ENCODE measurements at places on chromosomes 7 and 10.
A peak's percentile ranks its signal among the peaks of the same experiment; 100 is the strongest.

DNA sequence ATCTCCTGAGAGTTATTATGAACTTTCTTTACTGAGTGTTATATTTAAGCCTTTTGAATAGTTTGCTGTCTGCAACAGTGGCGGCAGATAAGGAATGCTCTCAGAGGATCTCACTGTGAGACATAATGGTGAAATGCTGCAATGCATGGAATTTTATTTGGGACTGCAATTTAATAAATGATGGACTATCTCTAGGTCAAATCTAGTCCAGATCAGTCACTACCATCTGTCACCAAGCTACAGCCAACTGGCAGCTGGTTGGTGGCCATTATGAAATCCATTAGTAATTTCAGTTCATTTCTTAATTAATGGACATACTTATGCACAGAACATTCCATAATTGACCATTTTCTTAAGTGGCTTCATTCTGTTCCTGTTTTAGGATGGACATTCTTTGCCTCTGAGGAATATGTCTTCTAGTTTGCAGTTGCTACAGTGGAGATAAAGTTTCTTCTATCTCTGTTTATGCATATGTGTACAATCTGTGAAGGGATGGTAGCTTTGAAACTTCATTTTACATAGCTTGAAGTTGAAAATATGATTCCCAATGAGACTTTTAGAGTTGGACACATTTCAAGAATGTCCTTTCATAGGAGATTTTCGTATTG, 586.6 kb downstream of the SUGCT start:
- DNase-seq, result no peak

DNA sequence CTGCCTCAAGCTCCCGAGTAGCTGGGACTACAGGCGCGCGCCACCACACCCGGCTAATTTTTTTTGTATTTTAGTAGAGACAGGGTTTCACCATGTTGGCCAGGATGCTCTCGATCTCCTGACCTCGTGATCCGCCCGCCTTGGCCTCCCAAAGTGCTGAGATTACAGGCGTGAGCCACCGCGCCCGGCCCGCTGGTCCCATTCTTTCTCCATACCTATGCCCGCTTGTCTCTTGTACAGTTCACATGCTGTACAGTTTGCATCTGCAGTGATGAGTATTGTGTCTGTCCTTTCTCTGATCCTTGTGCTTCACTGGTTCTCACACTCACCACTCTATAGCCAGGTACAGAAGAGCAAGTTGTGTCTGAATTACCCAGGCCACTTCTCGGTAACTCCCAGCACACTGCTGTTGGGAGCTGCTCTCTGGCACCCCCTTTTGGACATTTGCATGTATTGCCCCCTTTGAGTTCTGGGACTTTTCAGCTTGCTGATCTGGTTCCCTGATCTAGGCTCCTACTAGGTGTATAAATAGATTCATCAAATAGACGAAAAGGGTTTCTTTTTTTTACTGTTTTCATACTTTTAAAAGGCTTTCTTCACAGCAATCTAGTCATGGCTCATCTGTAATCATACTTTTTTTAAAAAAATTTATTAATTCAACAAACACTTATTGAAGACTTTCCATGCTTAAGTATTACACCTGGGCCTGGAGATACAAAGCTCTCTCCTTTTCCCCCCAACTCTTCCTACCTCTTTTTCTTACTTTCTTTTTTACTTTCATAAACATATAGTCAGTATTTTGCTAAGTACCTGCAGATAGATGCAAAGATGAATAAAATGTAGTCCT, 53.5 kb downstream of the AOAH start:
- DNase-seq, result peak; percentile 62

GRCh38 chr10:117754770-117755658, 212.5 kb downstream of the EMX2 start:
- no peak for DNase-seq

DNA sequence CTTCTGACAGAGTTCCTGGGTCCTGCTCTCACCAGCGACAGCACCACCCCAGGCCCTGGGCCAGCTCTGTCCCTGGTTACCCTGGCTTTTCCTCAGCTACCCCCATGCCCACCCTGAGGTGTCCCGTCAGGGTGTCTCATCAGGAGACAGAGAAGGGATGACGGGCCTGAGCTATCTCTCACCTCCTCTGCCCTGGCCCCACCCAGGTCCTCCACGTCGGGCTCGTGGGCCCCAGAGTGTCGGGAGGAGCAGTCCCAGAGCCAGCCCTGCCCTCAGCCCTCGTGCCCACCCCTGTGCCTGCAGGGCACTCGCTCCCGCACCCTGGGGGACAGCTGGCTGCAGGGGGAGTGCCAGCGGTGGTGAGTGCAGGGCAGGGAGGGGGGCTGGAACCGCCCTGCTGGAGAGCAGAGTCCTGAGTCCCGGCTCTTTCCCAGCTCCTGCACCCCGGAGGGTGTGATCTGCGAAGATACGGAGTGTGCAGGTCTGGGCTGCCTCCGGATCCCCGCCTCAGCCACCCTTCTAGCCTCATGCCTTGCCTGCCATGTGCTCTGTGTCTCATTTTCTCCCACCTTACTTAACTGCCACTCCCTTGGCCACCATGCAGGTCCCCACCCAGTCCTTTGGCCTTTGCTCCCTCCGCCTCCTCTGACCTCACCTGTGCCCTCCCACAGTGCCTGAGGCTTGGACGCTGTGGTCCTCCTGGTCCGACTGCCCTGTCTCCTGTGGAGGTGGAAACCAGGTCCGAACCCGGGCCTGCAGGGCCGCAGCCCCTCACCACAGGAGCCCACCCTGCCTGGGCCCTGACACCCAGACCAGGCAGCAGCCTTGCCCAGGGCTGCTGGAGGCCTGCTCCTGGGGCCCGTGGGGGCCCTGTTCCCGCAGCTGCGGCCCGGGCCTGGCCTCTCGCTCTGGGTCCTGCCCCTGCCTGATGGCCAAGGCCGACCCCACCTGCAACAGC, 16.7 kb upstream of the ZNF862 start:
- no peak for DNase-seq

GRCh38 chr10:129525401-129525801, 58.4 kb downstream of the MGMT start:
- DNase-seq, result no peak

GRCh38 chr7:123612024-123612423, 10.4 kb downstream of the ASB15 start:
- DNase-seq, result no peak

DNA sequence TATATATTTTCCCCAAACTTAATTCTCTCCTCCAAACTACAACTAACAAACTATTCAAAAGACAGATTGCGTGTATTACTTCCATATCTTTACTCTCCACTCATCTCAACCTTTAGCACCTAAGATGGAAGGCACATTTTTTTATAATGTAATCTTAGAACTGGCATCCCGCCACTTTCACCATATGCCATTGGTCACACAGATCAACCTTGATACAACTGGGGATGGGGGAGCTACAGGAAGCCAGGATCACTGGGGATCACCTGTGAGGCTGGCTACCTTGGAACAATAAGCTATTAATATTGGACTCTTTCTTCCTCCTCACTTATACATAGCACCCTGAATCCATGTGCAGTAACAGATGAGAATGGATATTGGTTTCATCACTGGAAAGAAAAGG, 469.6 kb upstream of the LRRN3 start:
- no peak for DNase-seq

- DNase-seq, result no peak
Measured at GRCh38 chr10:5546891-5547680, 22.3 kb downstream of the CALML3 start.

GRCh38 chr7:116395141-116395791, 104.3 kb upstream of the CAV2 start:
- DNase-seq, result no peak

- no peak for DNase-seq
Measured at GRCh38 chr10:130463876-130464364, 327.7 kb downstream of the GLRX3 start.

DNA sequence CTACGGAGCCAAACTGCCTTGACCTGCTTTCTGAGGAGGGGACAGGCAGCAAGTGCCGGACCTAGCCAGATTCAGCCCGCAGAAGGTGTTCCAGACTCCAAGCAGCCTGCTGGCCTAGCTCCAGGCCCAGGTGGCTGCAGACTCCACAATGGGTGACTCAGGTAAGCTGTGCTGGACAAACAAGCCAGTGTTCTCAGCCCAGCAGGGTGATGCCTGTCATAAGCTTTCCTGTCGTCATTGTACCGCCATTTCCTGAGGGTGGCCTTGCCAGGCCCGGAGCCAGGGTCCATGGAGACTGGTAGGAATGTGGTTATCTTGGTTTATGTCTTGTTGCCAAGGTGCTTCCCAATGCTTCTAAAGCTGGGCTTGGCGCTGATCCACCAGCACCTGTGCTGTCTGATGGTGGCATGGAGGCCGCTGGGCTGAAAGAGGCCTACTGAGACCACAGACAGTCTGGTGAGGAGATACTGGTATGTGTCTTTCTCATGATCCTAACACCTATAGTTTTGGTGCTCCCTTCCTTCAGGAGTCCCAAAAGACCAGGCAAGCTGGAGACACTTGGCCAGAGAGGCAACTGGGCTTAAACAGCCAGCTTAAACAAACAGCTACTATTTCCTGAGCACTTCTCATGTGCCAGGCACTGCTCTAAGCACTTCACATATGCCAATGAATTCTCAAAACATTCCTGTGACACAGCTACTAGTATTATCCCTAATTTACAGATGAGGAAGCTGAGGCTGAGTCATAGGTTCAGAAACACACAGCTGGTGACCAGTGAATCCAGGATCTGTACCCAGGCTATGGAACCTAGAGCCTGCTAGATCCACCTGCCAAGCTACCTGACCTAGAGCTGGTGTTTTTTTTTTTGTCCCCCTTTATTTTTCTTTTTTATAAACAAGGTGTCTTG, 42.0 kb downstream of the ZC3HC1 start:
- DNase-seq, result no peak

- DNase-seq, result no peak
Measured at GRCh38 chr10:13690281-13690825, 103.6 kb downstream of the PRPF18 start.

DNA sequence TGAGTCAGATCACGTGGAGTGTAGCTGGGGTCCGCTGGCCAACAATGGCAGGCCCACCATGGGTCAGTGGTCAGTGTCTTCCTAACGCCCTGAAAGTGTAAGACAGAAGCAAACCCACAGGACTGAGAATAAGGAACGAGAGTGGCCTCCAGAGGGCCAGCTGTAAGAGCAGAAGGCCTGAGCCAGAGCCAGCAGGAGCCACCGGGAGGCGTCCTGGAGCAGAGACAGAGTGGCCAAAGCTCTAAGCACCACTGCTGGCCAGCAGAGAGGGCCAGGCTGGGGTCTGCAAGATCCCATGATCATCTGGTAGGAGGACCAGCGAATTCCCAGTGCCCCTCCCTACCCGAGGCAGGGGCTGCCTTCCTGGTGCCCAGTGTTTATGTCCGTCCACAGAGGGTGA, 9.2 kb downstream of the CCDC201 start:
- DNase-seq, result no peak

- DNase-seq, result no peak
Measured at GRCh38 chr7:85094046-85094725, 92.7 kb downstream of the SEMA3D start.

- DNase-seq, result no peak
Measured at GRCh38 chr10:80406204-80406603, 2.1 kb upstream of the PRXL2A start.

- DNase-seq, result no peak
Measured at GRCh38 chr7:109449760-109450159, 880.1 kb downstream of the DNAJB9 start.

- DNase-seq, result peak; percentile 28
Measured at GRCh38 chr10:95242581-95243317, 48.1 kb downstream of the PDLIM1 start.

- DNase-seq, result no peak
Measured at GRCh38 chr7:91720260-91720937, 160.1 kb downstream of the MTERF1 start.

GRCh38 chr10:17200912-17201793, at the start of gene TRDMT1:
TRDMT1 (minus strand) TSS chr10:17201672; CDS start chr10:17201634, 38 bp downstream.
- DNase-seq, result peak; percentile 86

DNA sequence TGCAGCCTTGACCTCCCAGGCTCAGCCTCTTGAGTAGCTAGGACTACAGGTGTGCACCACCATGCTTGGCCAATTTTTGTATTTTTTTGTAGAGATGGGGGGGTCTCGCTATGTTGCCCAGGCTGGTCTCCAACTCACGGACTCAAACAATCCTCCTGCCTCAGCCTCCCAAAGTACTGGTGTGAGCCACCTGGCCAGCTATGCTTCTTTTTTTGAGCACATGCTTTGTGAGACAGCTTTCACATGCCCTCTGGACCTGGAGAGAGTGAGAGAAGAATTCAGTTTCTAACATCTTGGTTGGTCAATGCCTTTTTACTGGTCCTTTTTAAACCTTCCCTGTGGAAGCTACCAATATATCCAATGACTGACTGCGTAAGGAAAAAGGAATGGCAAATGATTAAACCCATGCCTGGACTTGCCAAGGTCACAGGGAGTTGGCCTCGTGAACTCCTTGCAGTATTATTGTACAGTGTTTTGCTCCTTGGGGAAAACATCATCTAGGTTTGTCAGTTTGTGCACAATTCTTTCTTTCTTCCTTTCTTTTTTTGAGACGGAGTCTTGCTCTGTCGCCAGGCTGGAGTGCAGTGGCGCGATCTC, 6.2 kb upstream of the FOXK1 start:
- DNase-seq, result no peak

DNA sequence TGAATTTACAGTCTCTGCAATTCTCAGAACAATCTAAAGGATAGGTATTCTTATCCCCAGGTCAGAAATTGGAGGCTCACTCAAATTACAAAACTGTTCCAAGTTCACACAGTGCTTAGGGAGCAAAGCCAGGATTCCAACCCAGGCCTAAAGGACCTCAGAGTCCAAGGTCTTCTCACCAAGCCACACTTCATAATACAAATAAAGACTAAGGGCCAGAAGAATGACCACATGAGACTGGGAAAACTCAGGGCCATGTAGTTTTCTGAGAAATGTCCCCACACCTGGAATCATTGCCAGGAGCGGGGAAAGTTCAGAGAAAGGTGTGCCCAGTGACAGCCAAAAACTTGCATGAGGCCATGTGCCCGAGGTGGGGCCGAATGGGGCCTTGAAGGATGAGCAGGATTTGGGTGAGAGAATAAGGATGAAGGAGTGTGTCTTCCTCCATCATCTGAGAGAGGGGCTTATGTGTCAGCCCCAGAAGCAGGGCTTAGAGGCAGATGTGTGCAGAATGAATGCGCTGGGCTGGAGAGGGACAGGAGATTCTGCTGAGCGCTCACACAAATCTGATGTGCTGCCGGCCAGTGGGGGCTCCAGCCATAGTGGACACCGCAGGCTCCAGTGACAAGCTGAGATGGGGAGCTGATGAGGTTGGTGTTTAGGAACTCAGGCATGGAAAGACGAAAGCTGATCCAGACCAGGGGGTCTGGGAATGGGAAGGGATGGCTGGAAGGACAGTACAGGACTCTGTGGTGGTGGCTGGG, 35.9 kb downstream of the BLNK start:
- no peak for DNase-seq

- DNase-seq, result no peak
Measured at GRCh38 chr10:125547010-125547650, 135.8 kb downstream of the TEX36 start.

- DNase-seq, result no peak
Measured at GRCh38 chr7:138029941-138030340, 28.1 kb upstream of the CREB3L2 start.
